ENCODE measurements at places on chromosomes 3 and 15.

DNA sequence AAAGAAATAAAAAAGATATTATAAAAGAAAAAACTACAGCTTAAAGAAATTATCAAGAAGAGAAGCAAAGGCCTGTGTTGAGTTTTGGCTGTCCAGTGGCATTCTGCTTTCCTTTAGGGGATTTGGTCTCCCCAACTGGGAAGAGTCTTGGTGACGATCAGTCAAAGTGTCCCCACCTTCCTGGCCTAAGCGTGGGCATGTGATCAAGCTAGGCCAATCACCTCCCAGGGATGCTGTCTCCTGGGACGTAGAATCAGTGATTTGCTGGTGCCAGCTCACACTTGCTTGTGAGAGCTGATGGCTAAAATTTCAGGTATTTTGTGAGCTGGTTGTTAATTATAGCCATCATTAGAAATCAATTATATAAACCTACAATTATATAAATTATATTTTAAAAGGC, 69.5 kb downstream of the ATP2B2 start:
- DNase-seq = no peak

GRCh38 chr15:62618846-62619504, 423.6 kb upstream of the TPM1 start:
- DNase-seq = no peak

- no peak for DNase-seq
Observed at GRCh38 chr3:129622226-129622874, 15.9 kb upstream of the PLXND1 start.

DNA sequence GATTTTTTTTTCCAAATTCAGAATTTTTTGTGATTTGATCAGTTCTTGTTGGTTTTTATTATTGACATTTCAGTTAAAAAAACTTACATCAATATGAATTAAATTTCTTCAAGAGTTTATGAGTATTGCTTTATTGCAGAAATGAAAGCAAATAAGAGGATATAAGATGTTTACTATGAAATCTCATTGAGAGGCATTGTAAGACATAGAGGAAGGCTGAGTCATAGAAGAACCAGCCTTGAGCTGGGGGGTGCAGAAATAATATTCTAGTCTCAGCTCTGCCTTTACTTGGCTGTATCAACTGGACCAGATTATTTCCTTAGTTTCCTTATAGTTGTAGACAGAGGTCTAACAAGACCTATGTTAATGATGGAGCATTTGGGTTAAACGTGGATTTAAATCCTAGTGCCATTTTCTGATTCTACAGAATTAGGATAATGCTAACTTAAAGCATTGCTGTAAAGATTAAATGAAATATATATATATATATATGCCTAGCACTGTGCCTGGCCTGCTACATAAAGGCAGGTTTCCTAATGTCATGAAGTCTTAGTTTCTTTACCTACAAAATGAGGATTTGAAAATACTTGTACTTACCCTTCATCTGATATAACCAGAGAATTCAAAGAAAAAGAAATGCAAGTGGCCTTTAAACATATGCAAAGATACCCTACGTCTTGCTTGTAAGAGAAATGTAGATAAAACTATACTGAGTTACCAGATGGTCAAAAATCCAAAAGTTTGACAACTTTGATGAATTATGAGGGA, 7.3 kb downstream of the FAM98B start:
- no peak for DNase-seq

DNA sequence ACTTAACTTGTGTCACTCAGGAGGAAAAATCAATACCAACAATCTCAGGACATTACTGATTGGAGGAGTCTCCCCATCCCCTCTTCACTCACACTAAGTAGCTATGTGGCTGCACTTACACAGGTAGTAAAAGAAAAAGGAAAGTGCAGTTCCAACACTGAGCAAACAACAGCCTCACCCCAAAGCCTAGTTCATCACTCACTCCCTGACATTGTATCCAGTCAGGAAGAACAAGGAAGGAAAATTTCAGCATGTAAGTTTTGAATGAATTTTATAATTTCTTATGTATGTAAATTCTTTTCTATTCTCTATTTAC, 273.4 kb downstream of the IGSF11 start:
- no peak for DNase-seq

All from NCI-H2171 (cell line).